ENCODE measurements at places on chromosomes 5 and 9.

GRCh38 chr5:82319651-82320376 lies 41.7 kb upstream of the RPS23 start:
- no peak for DNase-seq

- DNase-seq, result no peak
Observed at GRCh38 chr9:17520268-17521064, 58.4 kb upstream of the SH3GL2 start.

- DNase-seq, result no peak
Observed at GRCh38 chr9:76643399-76644117, 120.7 kb upstream of the PCA3 start.

- DNase-seq, result no peak
Observed at GRCh38 chr9:101451498-101451897, 15.9 kb upstream of the ALDOB start.

DNA sequence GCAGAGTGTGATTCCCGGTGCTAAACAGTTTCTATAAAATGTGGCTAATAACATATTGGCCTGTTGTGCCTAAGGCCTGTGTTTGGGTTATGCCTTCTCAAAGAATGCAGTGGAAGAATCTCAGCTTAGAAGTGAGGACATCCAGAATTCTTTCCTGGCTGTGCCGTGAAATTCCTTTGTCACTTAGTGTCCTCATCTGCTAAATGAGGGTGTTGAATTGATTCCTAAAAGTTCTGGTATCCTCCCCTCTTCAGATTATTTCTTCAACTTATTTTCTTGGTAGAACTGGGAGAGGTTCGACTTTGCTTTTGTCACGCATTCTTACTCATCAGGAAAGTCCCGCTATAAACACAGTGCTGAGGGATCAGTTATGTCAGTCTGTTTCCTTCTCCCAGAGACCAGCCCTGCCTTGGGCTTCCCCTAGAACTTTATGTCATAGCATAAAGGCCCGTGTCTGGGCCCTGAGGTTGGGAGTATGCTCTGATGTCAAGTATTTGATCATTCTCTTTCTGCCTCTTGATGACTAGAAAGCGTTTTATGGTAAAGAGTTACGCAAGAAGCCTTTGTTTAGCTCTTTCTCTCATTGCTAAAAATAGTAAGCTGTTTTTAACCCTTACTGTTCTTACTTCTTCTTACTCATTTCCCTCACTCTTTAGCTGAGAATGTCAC lies 29.5 kb downstream of the MTAP start:
- no peak for DNase-seq

DNA sequence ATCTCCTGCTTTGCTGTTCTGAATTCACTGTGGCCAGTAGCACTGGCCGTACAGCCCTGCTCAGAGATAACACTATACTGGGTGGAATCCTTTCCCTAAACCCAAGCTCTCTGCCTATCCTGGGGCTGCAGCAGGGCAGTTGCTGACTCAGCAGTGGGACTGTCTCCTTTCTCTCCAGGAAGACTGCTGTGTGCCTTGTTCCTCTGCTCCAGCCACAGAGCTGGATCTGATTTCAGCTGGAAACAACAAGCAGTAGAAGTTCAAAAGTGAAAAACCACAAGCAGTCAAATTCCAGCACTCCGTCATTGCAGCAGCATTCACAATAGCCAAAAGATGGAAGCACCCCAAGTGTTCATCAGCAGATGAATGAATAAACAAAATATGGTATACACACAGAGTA lies 105.0 kb downstream of the FBXL7 start:
- DNase-seq, result no peak

DNA sequence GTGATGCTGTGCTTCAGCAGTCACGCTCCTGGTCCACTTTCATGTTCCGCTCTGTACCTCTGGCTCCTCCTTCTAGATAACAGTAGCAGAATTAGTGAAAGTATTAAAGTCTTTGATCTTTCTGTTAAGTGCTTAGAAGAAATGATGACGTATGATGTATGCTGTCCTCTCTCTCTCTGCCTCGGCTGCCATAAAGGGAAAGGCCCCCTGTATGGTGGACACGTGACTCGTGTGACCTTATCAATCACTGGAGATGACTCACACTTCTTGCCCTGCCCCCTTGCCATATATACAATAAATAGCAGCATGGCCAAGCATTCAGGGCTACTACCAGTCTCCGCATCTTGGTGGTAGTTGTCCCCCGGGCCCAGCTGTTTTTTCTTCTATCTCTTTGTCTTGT lies 100.3 kb downstream of the SYK start:
- DNase-seq, result no peak

- no peak for DNase-seq
Observed at GRCh38 chr9:22463205-22463604, 16.6 kb downstream of the DMRTA1 start.

DNA sequence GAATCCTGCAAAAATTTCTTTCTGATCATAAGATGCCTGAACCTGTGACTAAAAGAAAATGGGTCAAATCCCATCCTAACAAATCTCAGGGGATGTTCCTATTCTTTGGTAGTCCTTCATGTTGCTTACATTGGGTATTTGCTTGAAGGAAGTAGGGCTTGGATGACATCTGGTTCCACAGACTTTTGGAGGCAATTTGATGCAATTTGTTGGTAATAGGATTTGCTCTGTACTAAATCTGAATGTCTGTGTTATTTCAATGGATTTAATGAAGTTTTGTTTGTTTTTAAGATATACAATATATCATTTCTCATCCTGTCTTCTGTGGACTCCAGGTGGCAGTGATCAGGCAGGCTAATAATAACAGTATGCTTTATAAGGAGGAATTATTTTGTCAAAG lies 457.9 kb downstream of the ZSWIM6 start:
- no peak for DNase-seq

DNA sequence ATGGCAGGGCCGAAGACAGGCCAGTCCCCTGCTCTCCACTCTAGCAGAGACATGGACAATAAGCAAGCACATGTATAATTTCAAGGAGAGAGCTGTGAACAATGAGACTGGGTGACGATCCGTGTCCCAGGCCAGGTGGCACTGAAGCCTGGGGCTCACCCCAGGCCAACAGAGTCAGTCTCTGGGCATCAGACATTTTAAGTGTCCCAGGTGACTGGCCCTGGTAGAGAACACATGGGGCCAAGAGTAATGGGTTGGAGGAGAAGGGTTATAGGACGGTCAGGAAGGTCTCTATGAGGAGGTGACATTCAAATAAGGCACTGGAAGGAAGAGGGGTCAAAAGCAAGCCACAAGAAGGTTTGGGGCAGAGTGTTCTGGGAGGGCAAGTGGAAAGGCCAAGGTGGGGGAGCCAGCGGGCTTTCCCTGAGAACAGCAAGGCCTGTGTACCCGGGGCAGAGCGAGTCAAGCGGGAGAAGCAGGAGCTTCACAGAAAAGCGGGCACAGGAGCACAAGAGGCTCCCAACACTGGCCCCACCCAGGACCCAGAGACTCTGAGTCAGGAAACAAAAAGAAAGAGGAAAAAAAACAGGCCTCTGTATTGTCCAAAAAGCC lies 1.1 kb upstream of the AKNA start:
- no peak for DNase-seq

GRCh38 chr5:91225848-91226686 lies 157.1 kb downstream of the ARRDC3 start:
- peak; percentile 74 for DNase-seq

DNA sequence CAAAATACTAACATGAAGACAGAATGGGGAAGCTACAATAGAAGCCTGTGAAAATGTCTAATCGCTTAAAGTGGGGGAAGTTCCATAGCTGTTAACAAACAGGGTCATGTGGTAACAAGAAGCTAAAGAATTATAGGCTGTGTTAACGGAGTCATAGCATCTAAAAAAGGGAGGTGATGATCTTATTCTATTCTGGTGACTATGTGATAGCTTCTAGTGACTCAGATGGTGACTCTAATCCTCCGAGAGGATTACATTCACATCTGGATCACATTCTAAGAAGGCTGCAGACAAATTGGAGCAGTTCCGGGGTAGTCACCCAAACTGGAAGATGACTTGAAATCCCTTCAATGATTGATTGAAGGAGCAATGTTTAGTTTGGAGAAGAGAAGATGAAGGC lies 142.1 kb downstream of the LIFR start:
- DNase-seq, result no peak

GRCh38 chr5:93337138-93337537 lies 243.9 kb downstream of the NR2F1-AS1 start:
- DNase-seq, result no peak

DNA sequence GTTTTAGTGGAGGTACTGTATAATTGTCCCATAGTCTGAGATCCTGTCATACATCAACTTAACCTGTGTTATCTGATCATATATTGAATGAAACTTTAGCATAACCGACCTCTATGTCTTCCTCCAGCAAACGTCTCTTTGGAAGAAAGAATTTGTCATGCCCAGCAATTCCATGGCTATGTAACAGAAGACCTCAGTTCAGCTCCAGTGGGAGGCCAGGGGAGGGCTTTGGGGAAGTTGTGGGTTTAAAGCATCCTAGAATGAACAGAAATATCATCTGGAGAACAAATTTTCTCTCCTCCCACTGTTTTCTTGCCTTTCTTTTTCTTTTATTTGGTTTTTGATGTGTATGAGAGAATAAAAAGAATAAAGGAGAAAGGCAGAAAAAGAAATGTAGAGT lies 164.5 kb downstream of the GAS1 start:
- no peak for DNase-seq

DNA sequence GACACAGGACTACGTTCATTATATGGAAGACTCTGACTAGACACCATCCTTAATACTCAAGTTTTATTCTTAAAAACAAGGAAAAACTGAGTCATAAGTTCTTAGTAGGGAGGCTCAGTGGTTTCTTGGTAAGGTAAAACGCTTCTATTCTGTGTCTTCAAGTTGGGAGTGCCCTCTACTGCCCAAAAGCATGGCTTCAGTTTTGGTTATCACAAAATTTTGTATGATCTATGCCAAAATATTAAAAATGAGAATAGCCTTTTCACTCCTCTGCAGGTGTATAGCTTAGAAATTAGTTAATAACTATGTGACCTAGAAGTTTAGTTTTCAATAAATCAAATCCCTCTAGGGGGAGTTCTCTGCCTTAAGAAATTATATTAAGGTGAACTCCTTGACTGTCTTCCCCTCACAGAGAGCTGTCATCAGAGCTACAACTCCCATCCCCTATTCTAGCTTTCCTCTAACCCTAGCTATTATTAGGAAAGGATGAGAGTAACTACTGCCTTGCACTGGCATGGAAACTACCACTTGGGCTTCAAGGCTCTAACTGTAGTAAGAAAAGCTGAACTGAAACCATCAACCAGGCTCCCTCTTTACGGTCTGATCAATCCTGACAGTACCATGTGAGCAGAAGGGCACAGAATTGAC lies 189.7 kb downstream of the GNAQ start:
- DNase-seq, result no peak

- DNase-seq, result no peak
Observed at GRCh38 chr5:26572480-26572879, 465.9 kb downstream of the CDH9 start.

DNA sequence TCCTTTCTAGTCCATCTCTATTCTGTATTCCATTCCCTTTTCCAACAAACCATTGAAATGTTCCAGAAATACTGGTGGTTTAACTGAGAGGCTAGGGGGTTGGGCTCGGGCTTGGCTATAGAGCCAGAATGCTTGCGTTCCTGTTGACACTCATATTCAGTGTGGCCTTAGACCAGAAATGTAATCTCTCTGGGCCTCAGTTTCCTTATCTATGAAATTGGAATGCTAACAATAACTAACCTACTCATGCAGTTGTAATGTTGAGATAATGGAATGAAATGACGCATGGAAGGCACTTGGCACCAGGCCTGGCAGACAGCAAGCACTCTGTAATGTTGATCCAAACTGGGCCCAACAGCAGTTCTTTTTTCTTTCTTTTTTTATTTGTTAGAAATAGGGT lies 26.8 kb downstream of the JADE2 start:
- DNase-seq, result no peak

DNA sequence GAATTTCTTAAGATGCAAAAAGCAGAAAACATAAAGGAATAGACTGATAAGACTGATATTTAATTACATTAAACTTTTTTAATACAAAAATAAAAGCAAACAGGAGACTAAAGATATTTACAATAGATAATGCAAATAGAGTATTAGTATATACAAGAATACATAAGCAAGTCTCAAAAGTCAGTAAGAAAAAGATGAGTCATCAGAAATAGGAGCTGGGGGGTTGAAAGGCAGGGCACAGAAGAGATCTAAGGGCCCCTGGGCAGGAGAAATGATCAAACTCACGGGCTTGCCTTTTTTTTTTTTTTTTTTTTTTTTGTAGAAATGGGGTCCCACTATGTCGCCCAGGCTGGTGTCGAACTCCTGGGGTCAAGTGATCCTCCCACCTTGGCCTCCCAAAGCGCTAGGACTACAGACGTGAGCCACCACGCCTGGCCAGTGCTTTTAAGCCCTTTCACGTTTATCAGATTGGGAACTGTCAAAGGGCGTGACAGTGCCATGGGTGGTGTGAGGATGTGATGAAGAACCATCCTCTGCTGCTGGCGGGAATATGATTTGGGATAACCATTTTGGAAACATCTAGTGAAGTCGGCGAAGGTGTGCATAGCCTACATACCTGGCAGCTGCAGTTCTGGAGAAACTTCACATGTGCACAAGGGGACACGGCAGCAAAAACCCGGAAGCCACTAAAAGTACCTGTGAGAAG lies 126.1 kb downstream of the CACNA1B start:
- no peak for DNase-seq

- no peak for DNase-seq
Observed at GRCh38 chr9:87855061-87855460, 27.6 kb upstream of the SPATA31E1 start.

- no peak for DNase-seq
Observed at GRCh38 chr5:144710637-144711036, 540.0 kb downstream of the KCTD16 start.

DNA sequence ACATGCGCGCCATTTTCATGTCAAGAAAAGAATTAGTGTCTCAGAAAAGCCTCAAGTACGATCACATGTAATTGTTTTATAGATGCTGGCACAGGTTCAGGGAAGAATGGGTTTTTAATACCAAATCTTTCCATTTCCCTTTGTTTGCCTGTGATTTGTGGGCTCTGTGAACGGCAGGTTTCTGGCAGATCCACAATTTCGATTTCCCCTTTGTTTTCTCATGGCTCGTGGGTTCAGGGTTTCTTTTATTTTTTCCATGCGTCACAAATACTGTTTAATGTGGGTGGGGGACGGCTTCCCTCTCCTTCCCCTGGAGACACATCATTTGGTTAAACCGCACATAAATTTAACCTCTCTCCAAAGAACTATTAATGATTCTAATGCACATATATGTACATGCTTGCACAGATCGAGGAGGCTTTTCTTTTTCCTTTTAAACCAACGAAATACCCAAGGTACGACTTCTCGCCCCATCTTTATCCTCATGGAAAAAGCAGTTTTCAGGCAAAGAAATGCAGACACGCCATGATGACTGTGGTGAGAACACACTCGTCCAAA lies 195.9 kb downstream of the SLIT3 start:
- DNase-seq, result no peak

DNA sequence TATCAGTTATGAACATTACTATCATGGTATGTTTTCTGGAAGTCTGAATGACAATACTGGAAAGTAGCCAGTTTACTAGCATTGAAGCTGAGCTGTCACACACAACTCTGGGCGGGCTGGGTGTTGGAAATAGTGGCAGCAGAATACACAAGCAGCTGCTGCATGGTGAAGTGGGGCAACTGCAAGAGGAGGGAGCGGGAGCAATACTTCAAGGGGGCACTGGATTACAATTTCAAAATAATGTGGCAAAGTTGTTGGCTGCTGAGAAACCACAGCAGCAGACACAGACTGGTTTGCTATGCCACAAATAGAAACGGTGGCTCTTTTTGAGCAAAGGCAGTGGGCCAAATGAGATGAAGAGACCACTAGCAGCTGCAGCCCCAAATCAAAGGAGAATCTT lies 350.2 kb downstream of the KIAA0825 start:
- DNase-seq, result no peak
